NT2/D1 (cell line): ENCODE measurements at places on chromosomes 7 and 10.

- DNase-seq: no peak
Observed at GRCh38 chr7:129773328-129773731, 161.8 kb downstream of the NRF1 start.

- no peak for DNase-seq
Observed at GRCh38 chr10:108439397-108439796, 1274.9 kb upstream of the SORCS1 start.

GRCh38 chr10:100436255-100436654 lies 26.6 kb upstream of the WNT8B start:
- DNase-seq: no peak

DNA sequence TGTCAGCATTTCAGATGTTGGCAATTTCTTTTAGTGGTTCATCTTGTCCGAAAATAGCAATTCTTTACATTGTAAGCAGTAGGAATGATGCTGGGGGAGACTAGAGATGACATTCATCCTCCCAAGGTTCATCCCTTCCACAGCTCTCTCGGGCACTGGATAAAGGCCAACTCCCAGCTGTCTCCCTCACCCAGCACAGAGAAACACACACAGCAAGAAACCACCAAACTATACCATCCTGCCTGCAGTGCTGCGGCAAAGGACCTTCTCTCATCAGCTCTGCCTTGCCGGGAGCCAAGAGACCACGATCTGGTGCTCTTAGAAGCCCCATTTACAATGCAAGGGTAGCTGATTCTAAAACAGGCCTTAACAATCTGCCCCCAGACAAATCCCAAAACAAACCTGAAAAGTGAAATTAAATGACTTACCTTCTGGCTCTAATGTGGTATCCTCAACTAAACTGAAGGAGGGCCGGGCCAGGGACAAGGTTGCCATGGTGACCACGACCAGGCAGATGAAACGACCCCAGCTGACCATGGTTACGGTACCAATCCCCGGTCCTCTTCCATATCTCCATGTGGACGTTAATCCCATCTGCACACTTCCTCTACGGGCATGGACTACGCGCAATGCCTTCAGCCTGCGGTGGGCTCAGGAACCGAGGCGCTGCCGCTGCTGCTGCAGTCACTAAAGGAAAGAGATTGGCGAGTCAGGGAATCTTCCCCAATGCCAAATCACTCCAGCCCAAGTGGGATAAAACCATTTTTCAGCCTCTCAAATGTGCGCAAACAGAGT lies 4.8 kb downstream of the FGFR2 start:
- no peak for DNase-seq

GRCh38 chr7:129843365-129843898 lies 109.3 kb downstream of the UBE2H start:
- DNase-seq: peak; percentile 36

DNA sequence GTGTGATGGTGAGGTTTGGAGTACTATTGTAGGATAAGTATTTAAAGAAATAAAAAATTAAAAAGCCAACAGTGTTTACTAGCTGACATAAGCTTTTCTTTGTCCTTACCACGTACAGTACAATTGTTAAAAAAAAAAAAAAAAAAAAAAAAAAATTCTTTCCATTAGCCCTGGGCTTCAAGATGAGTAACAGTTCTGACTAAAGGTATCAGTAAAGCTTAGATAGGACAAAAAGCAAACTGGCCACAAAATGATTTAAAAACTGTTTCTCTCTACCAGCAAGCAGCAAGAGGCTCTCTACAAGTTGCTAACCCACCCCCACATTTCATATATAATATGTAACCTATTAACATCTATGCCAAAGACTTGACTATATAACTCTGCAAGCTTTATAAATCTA lies 17.5 kb downstream of the HYCC1 start:
- DNase-seq: no peak

DNA sequence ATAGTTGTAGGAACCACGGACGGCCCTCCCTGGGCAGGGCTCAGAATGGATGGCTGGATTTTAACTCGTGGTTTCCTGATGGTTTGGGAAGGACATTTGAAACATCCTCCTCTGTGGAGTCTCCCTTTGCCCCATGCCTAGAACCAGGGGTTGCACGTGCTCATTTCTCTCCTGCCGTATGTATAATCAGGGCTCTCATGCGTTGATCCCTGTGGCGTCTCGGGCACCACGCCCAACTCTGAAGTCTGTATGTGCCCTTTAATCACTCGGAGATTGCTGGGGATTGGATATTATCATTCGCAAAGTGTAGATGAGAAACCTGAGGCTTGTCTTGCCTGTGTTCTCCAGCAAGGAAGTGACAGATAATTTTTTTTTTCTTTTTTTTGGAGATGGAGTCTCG lies 257.1 kb downstream of the CAMK1D start:
- DNase-seq: no peak

DNA sequence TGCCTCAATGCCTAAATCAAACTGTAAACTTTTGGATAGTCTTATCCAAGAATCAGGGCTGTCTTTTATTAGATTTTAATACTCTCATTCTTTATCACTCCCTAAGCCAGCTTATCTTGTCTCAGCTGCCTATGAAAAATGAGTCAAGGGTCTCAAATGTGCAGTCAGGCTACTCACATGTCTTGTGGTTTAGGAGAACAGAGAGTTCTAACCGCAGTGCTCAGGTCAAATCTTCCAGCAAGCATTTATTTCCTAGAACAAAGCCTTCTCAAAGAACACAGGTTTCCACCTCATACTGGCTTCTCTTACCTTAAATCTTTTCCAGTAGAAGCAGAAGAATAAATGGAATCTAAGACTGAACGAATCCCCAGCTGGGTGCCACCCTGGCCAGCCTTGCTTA lies 23.5 kb downstream of the HTR5A start:
- no peak for DNase-seq

DNA sequence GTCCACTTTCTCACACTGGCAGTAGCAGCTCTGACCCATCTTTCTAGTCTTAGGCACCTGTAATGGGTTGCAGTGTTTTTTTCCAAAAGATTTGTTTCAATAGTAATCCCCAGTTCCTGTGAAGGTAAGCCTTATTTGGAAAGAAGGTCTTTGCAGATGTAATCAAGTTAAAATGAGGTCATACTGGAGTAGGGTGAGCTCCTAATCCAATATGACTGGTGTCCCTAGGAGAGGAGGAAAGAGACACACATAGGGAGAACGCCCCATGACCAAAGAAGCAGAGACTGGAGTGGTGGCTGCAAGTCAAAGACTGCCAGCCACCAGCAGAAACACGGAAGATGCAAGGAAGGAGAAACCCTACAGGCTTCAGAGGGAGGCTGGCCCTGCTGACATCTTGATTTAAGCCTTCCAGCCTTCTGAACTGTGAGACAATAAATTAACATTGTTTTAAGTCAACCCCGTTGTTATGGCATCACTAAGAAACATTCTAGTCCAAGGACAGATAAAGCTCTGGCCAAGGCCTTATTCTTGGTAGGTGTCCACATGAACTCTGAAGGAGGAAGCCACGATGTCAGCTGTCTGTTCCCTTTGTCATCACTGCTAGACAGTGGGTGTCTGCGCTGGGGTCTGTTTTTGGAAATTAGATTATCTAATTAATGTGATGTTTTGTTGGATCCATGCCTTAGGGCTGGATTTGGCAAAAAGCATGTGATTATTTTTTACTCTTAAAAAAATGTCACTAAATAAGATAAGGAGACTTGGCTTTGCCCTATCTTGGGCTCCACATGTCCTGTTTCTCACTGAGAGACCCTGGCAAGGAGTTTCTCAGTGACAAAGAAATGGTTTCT lies 214.9 kb downstream of the KCNMA1 start:
- DNase-seq: no peak

DNA sequence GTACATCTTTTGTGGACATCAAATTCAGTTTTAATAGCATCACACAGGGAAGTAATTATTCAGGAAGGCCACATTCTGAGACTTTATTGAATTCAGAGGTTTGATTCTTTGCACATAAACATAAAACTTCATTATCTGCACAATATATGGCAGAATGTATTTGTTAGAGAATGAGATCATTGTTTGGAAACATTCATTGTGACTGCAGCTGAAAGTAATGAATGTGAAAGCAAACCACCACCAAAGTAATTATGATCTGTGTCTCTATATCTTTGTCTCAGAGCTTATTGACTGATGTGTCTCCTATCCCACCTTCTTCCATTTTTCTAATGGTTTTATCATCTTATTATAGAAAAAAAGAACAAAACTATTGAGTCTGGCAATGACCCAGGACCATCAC lies 340.9 kb upstream of the PCDH15 start:
- no peak for DNase-seq

GRCh38 chr7:100547872-100548271 lies 8.9 kb downstream of the AGFG2 start:
- no peak for DNase-seq

DNA sequence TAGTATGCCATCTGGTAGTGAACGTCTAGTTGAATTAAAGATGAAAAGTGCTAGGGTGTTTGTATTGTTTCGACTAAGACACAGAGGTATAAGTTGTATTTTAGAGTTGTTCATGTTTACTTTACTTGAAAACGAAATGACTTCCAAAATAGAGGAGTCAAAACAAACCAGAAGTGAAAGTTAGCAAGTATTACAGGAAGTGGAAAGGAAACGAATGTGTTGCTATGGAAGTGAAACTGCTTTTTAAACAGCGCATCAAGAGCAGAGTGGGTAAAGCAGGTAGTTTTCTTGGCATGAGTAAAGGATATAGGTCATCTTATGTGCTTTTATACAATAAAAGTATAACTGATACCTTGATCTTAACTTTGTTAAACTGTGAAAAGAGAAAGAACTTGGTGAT lies 20.0 kb upstream of the GALNTL5 start:
- DNase-seq: no peak

GRCh38 chr10:4051641-4052151 lies 266.7 kb upstream of the KLF6 start:
- DNase-seq: no peak

DNA sequence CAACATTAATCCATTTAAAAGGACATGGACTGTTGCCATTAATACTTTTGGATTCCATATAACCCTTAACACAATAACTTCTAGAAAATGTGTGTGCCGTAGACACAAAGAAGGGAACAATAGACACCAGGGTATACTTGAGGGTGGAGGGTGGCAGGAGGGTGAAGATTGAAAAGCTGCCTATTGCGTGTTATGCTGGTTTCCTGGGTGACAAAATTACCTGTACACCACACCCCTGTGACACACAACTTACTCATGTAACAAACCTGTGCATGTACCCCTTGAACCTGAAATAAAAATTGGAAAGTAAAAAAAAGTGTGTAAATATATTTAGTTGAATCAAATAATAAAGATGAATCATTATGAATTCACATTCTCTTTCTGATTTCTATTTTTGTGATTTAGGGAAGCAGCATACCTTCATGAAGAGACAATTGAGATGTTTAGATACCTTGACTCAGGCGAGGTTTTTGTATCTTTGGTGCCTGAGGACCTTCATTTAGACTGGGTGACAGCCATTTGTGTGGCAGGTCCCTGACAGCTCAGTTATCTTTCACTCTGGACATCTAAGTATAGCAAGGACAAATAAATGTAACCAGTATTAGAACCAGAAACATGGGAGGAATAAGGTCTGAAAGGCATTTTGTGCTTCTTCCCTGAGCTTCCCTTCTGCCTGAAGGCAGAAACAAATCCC lies 28.7 kb downstream of the GIMAP8 start:
- no peak for DNase-seq

DNA sequence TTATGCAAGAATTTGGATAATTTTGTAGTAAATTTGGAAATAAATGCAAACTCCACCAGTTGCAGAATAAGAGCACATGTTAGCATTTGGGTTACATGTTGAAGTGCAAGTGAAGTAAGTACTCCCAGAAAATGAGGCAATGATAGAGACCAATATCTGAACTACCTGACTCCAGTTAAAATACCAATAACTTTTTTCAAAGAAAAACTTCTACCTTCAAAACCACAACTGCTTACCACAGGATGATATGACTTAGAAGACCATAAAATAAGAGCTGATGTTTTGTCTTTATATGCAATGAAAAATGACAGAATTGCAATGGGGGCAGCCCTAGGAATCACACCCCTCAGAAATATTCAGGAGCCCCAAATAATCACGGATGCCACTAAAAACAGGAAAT lies 561.6 kb upstream of the TEX47 start:
- DNase-seq: no peak

DNA sequence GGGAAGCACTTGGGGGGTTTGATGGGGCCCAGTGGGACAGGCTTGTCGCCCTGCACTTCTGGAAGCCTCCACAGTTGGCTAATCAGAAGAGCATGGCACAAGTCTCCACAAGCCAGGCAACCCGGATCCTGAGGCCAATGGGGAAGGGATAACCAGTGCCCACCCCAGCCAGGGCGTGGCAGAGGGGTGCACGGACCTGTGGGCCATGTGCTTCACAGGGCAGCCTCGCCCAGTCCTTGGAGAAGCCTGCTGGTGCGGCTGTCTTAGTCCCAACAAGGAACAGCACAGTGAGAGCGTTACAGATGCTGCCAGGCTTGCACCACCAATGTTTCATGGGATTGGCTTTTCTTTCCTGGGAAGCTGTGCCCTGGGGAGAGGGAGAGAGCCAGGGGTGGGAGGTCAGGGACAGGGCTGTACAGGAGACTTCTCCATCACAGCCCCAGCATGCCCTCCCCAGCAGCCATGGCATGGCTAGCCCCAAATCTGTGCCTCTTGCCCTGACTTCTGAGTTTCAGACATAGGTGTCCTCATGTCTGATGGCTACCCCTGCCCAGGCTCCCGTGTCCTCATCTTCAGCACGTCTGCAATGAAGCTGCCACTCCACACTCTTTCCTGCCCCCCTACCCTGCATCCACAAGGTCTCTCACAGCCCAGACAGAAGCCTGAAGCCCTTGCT lies 116.0 kb downstream of the PTPN20 start:
- DNase-seq: no peak

DNA sequence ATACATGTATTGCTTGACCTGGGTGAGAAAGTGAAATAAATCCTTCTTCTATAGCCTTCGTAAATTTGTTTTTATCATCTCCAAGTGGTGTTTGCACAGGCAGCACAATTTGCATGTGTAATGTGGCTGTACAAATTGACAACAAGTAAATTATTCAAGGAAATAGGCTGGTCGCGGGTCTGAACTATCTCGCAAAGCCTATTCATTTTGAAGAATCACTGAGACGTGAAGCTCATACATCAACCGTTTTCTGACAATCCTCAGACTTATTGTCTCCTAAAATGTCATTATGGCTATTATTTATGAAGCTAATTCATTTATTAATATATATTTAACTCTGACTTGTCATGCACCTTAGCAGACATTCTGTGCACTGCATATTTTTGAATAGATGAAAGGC lies 16.2 kb upstream of the FAM204A start:
- DNase-seq: no peak

DNA sequence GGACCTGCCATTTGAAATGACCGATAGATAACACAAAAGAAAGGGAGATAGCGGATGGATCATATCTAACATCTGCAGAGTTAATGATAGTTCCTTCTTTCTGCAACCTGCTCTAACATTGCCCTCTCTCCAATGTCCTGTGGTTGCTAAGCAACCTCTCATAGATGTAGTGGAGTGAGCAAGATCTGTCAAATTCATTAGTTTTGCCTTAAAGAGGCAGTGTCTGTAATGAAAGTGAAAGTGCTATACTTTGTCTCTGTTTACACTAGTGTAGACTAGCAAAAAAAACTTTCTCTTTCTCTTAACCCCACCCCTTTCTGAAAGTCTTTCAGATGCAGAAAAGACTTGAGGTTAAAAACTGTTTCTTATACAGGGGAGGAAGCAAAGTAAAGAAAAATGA lies 1196.9 kb downstream of the SORCS3 start:
- no peak for DNase-seq

- no peak for DNase-seq
Observed at GRCh38 chr10:96705134-96705533, 15.2 kb downstream of the PIK3AP1 start.

- DNase-seq: no peak
Observed at GRCh38 chr10:30755441-30755953, 125.9 kb upstream of the LYZL2 start.

- DNase-seq: no peak
Observed at GRCh38 chr10:92640107-92640506, 47.2 kb downstream of the KIF11 start.
